ENCODE measurements at places on chromosomes 6 and 20.

DNA sequence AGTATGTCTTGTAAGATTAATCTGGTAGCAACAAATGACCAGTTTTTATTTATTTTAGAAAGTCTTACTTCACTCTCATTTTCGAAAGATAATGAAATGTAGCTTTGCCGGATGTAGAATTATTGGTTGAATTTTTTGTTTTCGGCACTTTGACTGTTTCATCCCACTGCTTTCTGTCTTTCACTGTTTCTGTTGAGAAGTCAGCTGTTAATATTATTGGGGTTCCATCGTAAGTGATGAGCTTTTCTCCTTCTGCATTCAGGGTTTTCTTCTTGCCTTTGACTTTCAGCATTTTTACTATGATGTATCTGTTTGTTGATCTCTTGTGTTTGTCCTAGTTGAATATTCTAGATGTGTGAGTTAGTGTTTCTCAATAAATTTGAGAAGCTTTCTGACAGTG, 383.4 kb downstream of the PAX1 start:
- no peak for DNase-seq

- DNase-seq, result no peak
These were observed 648.3 kb upstream of the ADGRB3 start for GRCh38 chr6:67986694-67987232.

DNA sequence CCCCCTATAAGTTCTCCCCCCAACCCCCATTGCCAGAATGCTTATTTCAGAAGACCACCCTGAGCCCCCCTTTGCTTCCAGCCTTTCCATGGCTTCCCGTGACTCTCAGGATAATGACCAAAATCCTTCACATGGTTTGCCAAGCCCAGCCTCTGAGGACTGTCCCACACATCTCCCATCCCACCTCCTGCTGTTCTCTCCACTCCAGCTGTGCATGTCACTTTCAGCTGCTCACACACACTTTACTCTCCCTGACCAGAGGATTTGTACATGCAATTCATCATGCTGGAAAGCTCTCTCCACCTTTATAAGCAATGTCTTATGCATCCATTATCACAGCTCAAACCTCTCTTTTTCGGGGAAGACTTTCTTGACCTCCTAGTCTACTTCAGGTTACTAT, 164.2 kb downstream of the PRL start:
- DNase-seq, result no peak

GRCh38 chr6:151488226-151488625, 5.6 kb upstream of the CCDC170 start:
- no peak for DNase-seq

GRCh38 chr6:22110061-22110460, 186.8 kb downstream of the PRL start:
- DNase-seq, result no peak

DNA sequence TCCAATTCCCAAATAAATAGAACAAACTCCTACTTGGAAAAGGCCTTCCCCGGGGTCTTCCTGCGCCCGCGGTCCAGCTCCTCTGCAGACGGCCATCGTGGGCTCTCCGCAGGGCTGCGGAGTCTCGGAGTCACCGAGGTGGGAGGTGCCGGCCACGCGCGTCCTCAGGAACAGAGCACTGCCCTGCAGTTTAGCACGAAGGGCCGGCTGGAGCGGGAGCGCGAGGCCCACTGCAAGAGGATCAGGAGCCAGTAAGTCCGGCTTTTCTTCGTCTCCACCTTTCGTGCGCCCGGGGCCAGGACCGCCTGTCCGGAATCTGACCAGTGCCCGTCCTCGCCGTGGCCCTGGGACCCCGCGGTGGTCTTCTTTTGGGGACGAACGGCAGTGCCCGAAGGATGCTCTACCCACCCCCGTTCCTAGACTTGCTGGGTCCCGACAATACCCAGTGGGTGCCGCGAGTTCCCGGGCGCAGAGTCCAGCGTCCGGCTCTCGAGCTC, 1.4 kb downstream of the BHLHE23 start:
- no peak for DNase-seq

DNA sequence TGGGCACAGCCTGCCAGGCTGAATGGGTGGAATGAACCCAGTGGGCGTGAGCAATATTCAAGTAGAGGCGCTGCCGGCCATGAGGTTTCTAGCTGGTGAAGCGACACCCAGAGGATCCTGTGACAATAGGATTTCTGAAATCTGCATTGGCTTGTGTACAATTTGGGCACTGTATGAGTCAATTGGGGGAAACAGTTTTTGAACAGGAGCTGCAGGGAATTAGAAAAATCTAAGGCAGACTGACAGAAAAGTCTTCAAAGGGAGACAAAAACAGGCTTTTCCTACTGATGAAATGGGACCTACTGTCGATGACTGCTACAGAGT, 148.8 kb upstream of the PROKR2 start:
- DNase-seq, result no peak

DNA sequence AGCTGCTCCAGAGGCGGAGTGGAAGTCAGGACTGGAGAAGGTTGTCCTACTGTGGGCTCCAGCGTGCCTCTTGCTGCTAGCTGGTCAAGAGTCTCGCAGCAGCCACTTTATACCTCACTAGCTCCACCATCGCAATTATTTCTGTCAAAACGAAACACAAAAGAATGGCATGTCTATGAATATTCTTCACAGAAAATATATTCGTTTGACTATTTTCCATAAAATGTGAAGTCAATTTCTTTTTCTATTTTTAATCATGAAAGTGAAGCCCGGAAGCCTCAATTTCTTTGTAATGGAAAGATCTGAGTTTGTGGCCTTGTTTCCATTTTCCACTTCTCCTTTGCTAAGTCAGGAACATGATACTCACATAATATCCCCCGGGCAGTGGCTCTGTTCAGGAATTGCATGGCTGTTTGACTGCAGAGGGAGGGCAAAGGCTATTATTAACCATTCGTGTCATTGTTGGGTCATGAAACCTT, 51.7 kb downstream of the DTD1 start:
- DNase-seq, result no peak

Data from RPMI8226 (cell line).